ENCODE measurements at places on chromosomes 2 and 18.

DNA sequence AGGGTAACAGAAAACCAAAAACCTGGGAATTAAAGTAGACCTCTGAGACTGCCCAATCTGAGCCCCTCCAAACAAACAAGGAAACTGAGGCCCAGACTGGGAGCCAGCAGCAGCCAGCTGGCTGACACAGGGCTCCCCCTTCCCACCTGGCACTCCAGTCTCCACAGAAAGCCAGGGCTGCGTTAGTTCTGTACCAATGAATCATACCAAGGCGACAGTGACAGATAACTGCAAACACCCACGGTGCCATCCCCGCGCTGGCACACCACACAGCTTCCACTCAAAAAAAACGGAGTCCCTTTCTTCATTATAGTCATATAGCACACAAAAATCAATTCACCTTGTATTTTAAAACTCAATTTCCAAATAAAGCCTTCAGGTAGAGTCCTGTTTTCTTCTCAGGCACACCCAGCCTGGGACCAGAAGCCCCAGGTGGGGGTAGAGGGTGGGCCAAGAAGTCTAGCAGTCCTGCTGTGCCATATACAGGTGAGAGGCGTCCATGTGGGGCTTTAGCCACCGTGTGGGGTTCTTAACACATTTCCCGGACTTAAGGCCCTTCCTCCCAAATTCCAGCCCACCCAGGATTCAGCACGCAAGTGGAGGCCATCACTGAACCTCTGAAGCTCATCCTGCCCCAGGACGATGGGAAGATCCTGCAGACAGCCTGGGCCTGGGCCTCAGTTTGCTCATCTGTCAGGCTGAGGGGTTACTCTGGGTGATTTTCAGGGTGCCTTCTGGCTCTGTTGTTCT is 1.2 kb downstream of the PER2 start:
- no peak for DNase-seq

DNA sequence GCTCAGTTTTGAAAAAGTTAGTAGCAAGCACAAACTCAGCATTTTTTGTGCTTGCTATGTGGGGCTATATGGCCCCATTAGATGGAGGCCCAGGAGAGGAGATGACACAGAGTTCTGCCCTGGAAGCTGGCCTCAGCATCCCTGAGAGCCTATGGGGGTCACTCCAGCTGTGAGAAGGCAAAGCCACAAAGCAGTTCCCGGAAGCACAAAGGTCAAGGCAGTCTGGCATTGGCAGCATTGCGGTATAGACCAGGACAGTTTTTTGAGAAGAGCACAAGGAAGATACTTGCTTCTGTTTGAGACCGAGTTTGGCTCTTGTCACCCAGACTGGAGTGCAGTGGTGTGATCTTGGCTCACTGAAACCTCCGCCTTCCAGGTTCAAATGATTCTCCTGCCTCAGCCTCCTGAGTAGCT is 7.5 kb upstream of the ITPRIPL1 start:
- DNase-seq, result no peak

GRCh38 chr2:235135990-235136561 is 184.3 kb downstream of the SH3BP4 start:
- no peak for DNase-seq

DNA sequence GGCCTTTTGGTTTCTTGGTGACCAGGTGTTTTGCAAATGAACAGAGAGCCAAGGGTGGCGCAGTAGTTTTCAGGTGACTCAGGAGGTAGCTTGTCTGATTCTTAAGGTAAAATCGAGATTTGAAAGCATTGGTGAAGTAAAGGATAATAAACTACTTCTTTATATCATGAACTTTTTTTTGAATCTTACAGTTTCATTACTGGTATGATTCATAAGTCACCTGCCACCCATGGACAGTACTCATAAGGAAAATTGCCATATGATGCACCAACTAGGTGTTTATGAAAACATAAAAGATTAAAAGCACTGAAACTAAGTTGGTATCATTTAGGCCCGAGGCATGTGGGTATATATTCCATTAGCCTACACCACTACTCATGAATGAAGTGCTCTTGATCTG is 84.1 kb upstream of the MGAT5 start:
- peak; percentile 14 for DNase-seq

DNA sequence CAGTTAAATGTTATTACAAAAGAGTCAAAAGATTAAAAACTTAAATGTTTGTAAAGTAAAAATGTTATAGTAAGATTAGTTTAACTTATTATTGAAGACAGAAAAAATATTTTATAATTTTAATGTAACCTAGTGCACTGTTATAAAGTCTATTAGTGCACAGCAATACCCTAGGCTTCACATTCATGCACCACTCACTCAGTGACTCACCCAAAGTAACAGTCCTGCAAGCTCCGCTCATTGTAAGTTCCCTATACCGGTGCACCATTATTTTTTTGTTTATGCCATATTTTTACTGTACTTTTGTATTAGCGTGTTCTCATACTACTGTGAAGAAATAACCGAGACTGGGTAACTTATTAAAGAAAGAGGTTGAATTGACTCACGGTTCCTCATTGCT is 759.7 kb upstream of the CDH7 start:
- DNase-seq, result no peak

GRCh38 chr2:180456801-180457200 is 449.7 kb upstream of the CWC22 start:
- DNase-seq, result no peak

DNA sequence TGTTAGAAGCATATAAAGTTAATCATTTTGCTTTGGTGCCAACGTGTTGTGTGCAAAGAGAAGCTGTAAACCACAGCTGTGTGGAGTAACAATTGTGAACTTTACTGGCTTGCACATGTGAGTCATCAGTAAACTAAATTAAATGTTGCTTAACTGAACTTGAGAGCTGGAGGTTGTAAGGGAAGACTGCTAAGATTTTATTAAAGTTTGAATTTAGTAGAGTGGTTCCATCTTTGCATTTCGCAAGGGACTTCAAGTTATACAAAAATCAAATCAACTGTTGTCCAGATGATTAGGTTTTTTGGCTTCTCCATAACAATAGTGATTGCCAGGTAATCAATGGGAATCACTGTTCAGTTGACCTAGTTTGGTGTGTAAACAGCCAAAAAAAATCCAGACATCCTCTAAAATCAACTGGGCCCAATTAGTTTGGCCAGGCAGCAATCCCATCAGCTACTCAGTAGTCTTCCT is 247.4 kb downstream of the MYO3B start:
- no peak for DNase-seq
